Right cardiac atrium (tissue), 5 donors: ENCODE measurements at places on chromosomes 5 and 9. TPM values are rescaled to one million over a fixed set of nuclear protein-coding genes. Genes with fewer than 3 reads are reported as not detected.

- DNase-seq, result peak; percentile 74
Measured at GRCh38 chr9:126558051-126558665, 55.6 kb upstream of the LMX1B start.

Gene TSSK1B
- not detected for total RNA-seq

DNA sequence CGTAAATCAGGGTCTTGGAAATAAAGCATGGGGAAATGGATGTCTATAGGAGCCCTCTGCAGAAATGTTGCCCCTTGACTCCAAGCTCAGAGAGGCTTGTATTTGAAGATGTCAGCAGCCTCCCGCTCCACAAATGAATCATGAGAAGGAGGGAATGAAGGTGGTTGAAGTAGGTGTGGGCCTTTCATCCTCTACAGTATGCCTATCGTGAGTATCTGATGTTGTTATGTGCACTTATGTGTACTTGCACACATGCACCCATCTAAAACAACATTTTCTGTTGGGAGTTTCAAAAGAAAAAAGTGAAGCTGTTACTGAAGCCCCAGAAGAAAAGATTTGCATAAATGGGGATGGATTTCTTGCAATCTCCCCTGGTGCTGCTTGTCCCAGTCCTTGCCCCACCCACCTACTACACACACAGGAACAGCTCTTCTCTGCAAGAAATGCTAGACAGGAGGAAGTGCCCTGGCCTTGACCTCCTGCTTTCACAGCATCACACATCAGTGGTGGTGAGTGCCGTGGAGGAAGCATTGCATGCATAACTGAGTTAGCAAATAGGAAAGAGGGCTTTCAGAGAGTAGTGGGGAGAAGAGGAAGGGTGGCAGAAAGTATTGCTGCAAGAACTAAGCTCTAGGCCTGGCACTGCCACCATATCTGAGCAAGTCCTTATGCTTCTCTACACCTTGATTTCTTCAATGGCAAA is 156.1 kb downstream of the SNX18 start:
- DNase-seq, result peak; percentile 69

Gene OGN
- 27.7 TPM for total RNA-seq

GRCh38 chr9:132372177-132373095 is 17.6 kb upstream of the SETX start:
- DNase-seq, result peak; percentile 73

DNA sequence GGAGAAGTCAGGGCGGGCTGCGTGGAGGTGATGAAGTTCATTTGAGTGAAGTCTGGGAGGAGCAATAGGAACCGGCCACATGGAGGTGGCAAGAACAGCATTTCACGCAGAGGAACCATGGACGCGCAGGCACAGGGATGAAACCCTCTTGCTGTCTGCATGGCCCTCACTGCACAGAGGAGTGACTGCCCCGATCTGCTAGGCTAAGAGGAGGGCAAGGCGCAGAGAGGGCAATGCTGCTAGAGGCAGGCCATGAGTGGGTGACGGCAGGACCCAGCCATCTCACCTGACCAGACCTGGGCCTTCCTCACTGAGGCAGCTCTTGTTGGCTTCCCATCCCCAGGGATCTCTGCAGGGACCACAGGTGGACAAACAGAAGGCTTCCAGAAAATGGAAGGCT is 90.3 kb downstream of the BARX1 start:
- DNase-seq, result no peak

GRCh38 chr5:153490118-153491037 is at the start of gene GRIA1:
TSS of gene GRIA1 (plus strand) at chr5:153490670.
- no peak for DNase-seq

Gene SH3TC2
- 12.4 TPM for total RNA-seq

- DNase-seq, result no peak
Measured at GRCh38 chr9:120977321-120977720, 50.7 kb upstream of the TRAF1 start.

- DNase-seq, result no peak
Measured at GRCh38 chr9:65410926-65411325, 125.9 kb upstream of the FOXD4L5 start.

Gene CAMK2A
- total RNA-seq, result 16.0 TPM

Gene LCP2
- total RNA-seq, result 10.6 TPM

Gene BTNL3
- not detected for total RNA-seq

GRCh38 chr5:112283943-112284929 is 134.8 kb downstream of the EPB41L4A start:
- no peak for DNase-seq

Gene FOXD1
- not detected for total RNA-seq

Gene SMIM33
- total RNA-seq, result not detected

Gene SVEP1
- 8.0 TPM for total RNA-seq

GRCh38 chr9:129328355-129329042 is 150.4 kb upstream of the IER5L start:
- DNase-seq, result peak; percentile 61

DNA sequence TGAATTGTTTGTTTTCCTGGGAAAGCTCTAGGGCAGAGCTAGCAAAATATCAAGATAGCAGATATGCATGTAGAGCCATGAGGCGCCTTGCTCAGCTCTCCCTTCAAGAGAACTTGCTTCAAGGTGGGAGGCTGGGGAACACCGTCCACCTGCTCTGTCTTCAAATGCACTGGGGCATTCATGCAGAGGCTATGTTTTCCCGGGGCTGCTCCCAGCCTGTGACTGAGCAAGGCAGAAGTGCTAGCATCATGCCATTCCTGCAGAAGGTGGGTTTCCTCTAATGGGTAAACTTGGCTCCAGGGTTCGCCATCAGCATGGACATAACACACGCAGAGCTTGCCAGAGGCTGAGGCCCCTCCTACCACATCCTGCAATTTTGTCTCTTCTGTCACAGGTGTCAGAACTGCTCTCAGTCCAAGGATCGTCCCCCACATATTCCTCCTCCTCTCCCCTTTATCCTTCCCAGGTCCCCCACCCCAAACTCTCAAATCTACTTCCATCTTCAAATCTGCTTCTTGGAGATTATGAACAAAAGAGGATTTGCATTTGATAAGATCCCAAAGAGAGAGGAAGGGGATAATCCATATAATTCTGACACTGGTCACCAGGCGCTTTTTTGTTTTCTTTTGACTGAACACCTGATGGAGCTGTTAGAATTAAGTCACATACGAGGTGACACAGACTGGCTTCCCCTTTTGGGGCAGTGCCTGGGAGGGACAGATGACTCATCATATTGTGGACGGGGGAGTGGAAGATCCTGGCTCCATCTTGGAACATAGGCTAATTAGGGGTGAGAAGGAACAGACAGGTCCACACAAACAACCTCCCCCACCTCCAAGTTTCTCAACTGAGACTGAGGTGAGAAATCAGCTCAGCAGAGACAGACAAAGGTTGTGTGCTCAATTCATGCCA is 85.0 kb upstream of the TAF11L2 start:
- no peak for DNase-seq

- DNase-seq, result peak; percentile 74
Measured at GRCh38 chr9:127567730-127568617, 44.1 kb upstream of the STXBP1 start.

Gene NFIB
- 134 TPM for total RNA-seq

DNA sequence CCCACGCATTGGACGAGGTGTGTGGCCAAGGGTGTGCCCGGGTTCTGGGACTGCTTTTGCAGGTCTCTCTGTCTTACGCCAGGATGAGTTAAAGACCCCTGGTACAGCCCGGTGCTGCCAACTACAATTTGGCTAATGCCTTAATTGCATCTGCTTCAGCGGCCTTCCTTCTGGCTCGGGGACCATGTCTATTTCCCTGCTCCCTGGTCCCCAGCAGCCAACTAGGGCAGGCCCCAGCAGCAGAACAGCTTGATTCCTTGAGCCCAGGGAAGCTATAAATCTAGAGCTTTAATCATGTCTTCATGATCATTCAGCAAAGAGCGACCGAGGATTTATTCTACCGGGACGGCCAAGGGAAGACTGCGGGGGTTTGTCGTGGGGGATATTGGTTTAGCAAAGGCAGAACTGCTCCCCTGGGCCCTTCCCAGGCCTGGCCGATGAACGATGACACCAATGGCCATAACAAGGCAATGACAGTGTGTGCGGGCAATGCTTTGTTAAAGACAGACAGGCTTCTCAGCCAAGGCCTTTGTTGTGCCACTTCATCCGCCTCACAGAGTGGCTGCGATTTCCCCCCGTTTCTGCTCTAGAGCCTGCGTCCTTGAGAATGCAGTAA is 51.4 kb downstream of the CFAP77 start:
- no peak for DNase-seq

Gene TRUB2
- total RNA-seq, result 29.0 TPM

DNA sequence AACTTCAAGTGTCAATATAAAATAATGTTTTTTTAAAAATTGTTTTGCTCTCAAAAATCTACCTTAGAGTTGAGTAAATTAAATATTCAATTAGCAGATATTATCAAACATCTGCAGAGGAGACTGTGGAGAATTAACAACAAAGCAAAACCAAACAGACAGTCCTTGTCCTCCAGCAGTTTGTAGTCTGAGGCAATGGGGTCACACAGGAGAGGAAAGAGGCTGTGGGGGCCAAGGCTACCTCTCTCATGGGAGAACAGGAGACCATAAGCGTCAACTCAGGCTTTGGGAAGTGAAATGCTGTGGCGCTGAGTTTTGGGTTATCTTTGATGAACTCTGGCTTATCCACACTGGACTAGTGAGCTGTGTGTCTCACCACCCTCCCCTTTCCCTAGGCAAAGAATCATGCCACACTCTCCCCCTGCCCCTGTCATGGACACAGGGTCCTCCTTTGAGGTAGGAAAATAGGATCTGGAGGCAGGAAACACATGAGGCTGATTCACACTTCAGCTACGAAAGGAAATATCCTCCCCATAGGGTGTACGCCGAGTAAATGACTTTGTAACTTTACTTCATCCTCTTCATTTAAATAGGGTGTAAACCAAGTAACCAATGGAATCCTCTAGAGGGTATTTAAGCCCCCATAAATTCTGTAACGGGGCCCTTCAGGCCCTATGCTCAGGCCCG is 152.7 kb downstream of the FSTL4 start:
- DNase-seq, result no peak

GRCh38 chr9:116476935-116477381 is 210.1 kb upstream of the TRIM32 start:
- DNase-seq, result peak; percentile 82

GRCh38 chr9:7028591-7028990 is 270.8 kb downstream of the KDM4C start:
- DNase-seq, result no peak

Gene PRELID1
- 40.4 TPM for total RNA-seq

- no peak for DNase-seq
Measured at GRCh38 chr5:40410964-40411635, 268.6 kb upstream of the PTGER4 start.

DNA sequence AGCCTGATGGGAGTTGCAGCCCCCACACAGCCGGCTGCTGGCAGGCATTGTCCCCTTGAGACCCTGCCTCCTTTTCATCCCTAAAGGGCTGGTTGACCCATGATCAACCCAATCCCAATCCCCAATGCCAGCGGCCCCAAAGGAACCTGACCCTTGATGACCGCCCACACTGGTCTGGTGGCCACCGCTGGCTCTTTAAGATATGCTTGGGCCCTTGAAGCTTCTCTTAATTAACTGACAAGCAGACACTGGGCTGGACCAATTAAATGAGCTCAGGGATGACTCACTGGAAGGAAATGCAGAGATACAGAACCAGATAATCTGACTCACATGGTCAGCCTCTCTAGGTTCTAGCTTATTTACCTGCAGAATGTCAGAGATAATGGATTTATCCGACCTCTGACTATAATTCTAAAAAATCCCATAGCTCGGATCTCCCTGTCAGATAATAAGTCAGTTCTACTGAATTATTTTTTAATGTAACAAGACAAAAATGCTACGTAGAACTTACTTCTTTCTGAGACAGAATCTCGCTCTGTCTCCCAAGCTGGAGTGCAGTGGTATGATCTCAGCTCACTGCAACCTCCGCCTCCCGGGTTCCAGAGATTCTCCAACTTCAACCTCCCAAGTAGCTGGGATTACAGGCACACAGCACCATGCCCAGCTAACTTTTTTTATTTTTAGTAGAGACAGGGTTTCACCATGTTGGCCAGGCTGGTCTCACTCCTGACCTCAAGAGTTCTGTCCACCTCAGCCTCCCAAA is 11.1 kb upstream of the MLANA start:
- no peak for DNase-seq

GRCh38 chr5:71829206-71829605 is 110.1 kb downstream of the CARTPT start:
- no peak for DNase-seq

GRCh38 chr5:174491761-174492350 is 232.5 kb upstream of the MSX2 start:
- DNase-seq, result no peak

- DNase-seq, result no peak
Measured at GRCh38 chr5:18968966-18969365, 1019.0 kb downstream of the CDH18 start.

DNA sequence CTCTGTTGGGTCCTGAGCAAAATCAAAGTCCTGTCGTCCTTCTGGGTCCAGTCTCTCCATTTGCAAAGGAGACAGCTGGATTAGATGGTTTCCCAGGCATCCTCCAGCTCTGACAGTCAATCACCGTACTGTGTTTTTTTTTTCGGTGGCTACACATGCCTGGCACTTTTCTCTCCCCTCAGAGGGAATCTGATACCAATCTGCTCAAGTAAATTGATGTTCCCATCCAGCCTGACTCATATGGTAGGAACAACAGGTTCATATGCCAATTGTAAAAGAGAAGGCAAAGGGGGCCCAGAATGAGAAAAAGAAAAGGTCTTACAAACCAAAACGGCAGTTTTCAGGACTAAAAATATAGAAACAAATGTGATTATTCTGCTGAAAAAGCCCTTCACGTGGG is 1.2 kb downstream of the FBXO10 start:
- DNase-seq, result no peak

Gene BDP1
- 18.0 TPM for total RNA-seq

Gene ARHGEF39
- total RNA-seq, result not detected

Gene IL5
- total RNA-seq, result not detected

GRCh38 chr5:104754311-104754995 is 1191.9 kb upstream of the NUDT12 start:
- no peak for DNase-seq

DNA sequence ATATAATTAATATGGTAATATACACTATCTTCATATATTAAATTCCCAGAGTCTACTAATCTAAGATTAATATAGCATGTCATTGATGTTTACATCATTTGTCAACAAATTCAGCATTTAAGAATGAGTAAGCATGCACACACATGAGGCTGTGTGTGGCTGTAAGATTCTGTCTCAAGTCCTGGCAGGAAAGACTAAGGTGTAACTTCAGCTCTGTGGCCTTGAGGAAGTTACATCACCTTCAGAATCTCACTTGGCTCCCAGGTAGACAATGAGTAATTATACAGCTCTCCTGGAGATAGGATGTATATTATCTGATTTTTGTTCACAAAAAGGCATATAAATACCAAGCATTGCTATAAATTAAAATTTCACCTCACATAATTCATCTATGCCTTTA is 119.4 kb upstream of the IQGAP2 start:
- DNase-seq, result no peak

Gene MEF2C
- 78.4 TPM for total RNA-seq

DNA sequence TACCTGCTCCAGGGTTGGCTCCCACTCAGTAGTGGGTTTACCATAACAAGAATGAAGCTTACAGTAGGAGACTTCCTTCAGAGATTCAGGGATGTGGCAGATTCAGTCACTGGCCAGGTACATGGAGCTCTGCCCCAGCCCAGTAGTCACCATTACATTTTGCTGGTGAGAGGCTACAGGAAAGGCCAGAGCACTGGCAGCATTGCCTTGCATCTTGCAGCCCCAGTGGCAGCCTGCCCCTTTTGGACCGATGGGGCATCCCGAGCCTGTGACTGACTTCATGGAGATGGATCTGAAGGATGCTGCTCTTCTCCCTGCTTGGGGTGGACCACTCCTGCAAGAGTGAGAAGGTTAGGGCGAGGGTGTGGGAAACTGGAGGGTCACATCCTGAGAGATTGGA is 16.8 kb downstream of the TAS2R1 start:
- no peak for DNase-seq

Gene PCDHB5
- total RNA-seq, result 3.1 TPM
